ENCODE measurements at places on chromosomes 2 and 18.

DNA sequence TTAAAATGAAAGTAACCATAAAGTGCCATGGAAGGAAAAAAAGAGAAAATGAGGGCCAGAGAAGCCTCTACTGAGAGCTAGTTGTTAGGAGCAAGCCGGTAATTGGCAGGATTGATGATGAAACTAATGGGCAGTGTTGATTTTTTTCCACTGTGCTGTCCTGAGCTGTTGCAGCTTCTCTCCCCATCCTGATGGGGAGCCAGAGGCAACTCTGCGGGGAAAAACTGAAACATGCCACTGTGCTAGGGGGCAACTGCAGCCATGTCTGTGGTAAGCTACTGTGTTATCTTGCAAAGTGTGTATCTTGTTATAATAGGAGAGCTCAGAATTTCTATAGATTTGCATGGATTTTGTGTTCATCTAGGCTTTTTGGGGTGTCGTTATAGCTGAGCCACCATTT, 487.9 kb downstream of the STK39 start:
- DNase-seq = no peak

- DNase-seq = no peak
Measured at GRCh38 chr2:36701391-36701795, 4.9 kb downstream of the VIT start.

DNA sequence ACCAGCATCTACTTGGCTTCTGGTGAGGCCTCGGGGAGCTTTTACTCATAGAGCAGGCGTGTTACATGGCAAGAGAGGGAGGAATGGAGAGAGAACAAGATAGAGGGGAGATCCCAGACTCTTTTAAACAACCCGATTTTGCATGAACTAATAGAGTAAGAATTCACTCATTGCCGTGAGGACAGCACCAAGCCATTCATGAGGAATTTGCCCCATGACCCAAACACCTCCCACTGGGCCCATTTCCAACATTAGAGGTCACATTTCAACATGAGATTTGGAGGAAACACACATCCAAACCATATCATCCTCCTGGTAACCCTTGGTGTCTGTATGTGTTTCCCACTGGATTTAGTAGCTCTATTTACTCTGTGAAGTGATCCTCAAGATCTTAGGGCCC, 249.9 kb upstream of the SP5 start:
- no peak for DNase-seq

DNA sequence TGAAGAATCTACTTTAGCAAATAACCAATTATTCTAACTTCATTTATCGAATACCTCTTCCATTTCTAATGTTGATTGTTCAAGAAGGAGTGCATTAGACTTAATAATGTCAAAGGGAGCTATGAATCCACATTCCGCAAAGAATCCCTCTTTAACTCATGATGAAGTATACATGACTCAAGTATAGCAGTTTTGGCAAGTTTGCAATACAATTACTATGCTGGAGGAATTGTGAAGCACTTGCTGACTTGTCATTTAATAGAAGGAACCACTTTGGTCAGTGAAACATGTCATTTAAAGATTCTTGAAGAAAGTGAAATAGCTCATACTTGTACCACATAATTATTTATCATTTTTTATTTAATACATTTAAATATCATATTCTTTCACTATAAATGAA, 125.1 kb downstream of the SLC39A10 start:
- no peak for DNase-seq

- no peak for DNase-seq
Measured at GRCh38 chr2:151862700-151863099, 34.5 kb upstream of the ARL5A start.

- no peak for DNase-seq
Measured at GRCh38 chr2:201779901-201780673, 646 bp downstream of the ALS2 start.

GRCh38 chr18:48868468-48869466, 82.0 kb downstream of the SMAD7 start:
- no peak for DNase-seq

DNA sequence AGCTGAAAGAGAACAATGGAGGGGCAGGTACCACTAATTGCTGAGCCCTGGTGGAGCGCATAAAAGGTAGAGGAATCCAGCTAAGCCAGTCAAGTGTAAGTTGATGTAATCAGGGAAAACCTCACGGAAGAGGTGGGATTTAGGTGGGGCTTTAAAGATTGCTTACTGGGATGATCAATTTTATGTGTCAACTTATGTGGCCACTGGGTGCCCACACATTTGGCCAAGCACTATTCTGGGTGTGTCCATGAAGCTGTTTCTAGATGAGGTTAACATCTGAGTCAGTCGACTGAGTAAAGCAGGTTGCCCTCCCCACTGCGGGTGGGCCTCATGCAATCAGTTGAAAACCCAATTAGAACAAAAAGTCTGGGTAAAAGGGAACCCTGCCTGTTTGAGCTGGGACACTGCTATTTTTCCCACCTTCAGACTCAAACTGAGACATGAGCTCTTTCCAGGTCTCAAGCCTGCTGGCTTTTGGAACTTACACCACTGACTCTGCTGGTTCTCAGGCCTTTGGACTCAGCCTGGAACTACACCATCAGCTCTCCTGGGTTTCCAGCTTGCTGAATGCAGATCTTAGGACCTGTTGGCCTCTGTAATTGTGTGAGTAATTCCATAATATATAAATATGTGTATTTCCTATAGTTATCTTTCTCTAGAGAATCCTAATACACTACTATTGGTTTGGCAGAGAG, 67.3 kb downstream of the MYO5B start:
- DNase-seq = no peak
